ENCODE measurements at places on chromosomes 2 and 18. TPM values are rescaled to one million over a fixed set of nuclear protein-coding genes. Genes with fewer than 3 reads are reported as not detected.

TACR1 gene
- not detected for total RNA-seq

CPO gene
- total RNA-seq = not detected

RBKS gene
- 6.8 TPM for total RNA-seq

GCA gene
- 13.4 TPM for total RNA-seq

MBD2 gene
- total RNA-seq = 80.9 TPM

PRKAG3 gene
- not detected for total RNA-seq

C2orf81 gene
- 9.8 TPM for total RNA-seq

MAPK4 gene
- not detected for total RNA-seq

ZNF396 gene
- total RNA-seq = 2.0 TPM

ACYP2 gene
- 25.9 TPM for total RNA-seq
